ENCODE measurements at places on chromosomes 16 and 17. TPM values are rescaled to one million over a fixed set of nuclear protein-coding genes. Genes with fewer than 3 reads are reported as not detected.

ATP1B2 gene
- total RNA-seq = not detected

APOBR gene
- total RNA-seq = 0.05 TPM

ABCC1 gene
- 25.8 TPM for total RNA-seq

NOS2 gene
- not detected for total RNA-seq

C1QTNF8 gene
- not detected for total RNA-seq

ATP6V0C gene
- total RNA-seq = 52.9 TPM

CKLF gene
- 176 TPM for total RNA-seq

GP1BA gene
- not detected for total RNA-seq

MNT gene
- 10.1 TPM for total RNA-seq

MYH13 gene
- not detected for total RNA-seq

GRCh38 chr17:56310782-56311181, 157.5 kb downstream of the ANKFN1 start:
- DNase-seq = no peak

- DNase-seq = no peak
These were observed 9.8 kb downstream of the SMIM5 start for GRCh38 chr17:75642784-75643642.

- peak; percentile 6 for DNase-seq
These were observed 173.3 kb upstream of the CACNG5 start for GRCh38 chr17:66661411-66662256.

- DNase-seq = no peak
These were observed 24.9 kb downstream of the DBNDD1 start for GRCh38 chr16:89994389-89994720.

- DNase-seq = peak; percentile 56
These were observed 735 bp downstream of the PSMD11 start for GRCh38 chr17:32445074-32445415.

- DNase-seq = no peak
These were observed 23.5 kb downstream of the SPECC1 start for GRCh38 chr17:20032636-20033035.

- DNase-seq = no peak
These were observed at the start of gene NOTUM for GRCh38 chr17:81961087-81961511. NOTUM (minus strand) TSS chr17:81961187; CDS start chr17:81960909, 278 bp downstream.

DNA sequence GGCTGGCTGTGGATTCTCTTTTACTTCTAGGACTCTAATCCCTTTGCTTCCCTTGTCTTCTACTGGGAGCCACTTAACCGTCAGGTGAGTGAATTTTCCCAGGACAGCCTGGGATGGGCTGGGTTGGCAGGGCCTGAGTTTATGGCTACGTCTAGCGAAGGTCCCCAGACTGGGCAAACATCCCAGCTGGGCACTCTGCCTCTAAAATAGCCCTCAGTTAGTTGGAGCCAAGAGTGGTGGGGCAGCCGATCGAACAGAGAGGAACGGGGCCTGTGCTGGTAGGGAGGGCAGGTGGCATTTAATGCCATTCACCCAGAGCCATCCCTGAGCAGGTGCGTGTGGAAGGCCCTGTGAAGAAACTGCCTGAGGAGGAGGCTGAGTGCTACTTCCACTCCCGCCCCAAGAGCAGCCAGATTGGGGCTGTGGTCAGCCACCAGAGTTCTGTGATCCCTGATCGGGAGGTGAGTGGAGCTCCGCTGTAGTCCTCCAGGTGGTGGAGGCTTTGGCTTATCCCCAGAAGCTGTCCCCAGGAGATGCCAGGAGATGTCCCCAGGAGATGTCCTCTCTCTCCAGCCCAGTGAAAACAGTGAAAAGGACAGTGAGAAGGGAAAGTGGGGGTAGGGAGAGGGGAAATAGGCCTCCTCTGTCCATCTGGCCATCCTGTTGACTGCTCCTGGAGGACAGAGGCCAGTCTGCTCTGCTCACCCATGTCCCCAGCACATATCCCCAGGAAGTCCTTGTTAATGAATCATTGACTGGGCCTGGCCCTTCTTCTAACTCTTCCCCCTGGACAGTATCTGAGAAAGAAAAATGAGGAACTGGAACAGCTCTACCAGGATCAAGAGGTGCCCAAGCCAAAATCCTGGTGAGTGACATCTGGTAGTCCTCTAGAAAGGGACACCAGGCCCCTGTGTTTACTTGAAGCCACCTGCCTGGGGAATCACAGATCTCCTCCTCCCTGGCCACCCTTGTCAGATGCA, 4.4 kb downstream of the PNPO start:
- no peak for DNase-seq

GRCh38 chr17:248337-249235, 67.1 kb upstream of the DOC2B start:
- no peak for DNase-seq

Data from NCI-H460 (cell line).